GM12865 (cell line): ENCODE measurements at places on chromosomes 4 and X.

DNA sequence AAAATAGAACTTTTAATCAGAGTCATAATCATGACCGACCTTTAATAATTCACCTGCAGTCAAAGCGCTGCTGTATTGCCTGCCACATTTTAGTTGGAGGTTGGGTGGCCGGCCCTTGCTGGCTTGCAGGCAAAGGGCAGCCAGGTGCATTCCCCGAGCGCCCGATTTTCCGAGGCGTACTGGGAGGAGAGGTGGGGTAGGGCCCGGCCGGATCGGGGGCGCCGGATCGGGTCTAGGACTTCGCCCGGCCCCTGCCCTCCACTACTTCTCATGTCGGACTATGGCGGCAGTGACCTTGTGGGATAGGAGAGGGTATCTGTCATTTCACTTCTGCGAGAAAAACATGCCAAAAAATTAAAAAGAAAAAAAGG, 2.5 kb upstream of the RS1 start:
- DNase-seq: no peak

DNA sequence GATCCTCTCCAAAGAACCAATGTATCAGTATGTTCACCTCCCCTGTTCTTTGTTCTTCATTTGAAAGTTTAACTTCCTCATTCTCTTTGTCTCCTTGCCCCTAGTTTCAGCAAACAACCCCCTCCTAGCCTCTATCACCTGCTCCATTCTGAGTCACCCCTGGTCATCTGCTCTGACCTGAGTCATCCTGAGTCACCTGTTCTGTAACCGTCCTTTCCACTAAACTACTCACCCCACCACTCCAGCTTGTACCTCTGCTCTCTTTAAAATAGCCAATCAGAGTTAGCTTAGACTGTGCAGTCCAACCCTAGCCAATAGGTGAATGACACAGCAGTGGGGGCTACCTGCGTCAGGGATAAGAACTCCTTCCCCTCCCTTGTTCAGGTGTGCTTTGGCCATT, 249.8 kb upstream of the AADAT start:
- no peak for DNase-seq

DNA sequence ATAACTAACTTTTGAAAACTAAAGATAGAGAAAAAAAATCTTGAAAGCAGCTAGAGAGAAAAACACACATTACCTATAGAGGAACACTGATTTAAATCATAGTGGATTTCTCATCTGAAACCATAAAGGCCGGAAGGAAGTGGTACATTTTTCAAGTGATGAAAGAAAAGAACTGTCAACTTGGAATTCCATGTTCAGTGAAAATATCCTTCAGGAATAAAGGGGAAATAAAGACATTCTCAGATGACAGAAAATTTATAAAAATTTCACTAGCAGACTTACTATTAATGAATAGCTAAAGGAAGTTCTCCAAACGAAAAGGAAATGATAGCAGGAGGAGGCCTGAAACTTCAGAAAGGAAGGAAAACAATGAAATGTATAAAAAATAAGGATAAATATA, 7.6 kb upstream of the JADE3 start:
- DNase-seq: no peak

- DNase-seq: no peak
Observed at GRCh38 chrX:1412551-1413161, 20.7 kb upstream of the SLC25A6 start.

DNA sequence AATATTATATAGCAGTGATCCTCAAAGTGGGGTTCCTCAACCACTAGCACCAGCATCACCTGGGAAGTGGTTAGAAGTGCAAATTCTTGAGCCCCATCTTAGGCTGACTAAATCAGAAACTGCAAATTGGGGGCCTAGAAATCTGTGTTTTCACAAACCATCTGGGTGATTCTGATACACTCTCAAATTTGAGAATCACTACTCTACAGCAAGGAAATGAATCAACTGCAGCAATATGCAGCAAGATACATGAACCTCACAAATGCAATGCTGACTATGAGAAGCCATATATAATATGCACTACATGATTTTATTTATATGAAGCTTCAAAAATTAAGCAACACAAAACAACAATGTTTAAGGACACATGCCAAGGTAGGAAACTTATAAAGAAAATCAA, 36.2 kb upstream of the IRS4 start:
- DNase-seq: no peak

- no peak for DNase-seq
Observed at GRCh38 chrX:54992911-54993622, 921 bp downstream of the PFKFB1 start.

- DNase-seq: peak; percentile 85
Observed at GRCh38 chrX:136694431-136695087, 46.6 kb downstream of the CD40LG start.
